ENCODE measurements at places on chromosomes 3 and 15. TPM values are rescaled to one million over a fixed set of nuclear protein-coding genes. Genes with fewer than 3 reads are reported as not detected.

RAB6B gene
- polyA plus RNA-seq = 6.9 TPM

- peak; percentile 87 for DNase-seq
Measured at GRCh38 chr3:184399410-184399809, 19.6 kb downstream of the CHRD start.

SLC38A3 gene
- polyA plus RNA-seq = 3.2 TPM

GOLGA6D gene
- polyA plus RNA-seq = 0.07 TPM

DNA sequence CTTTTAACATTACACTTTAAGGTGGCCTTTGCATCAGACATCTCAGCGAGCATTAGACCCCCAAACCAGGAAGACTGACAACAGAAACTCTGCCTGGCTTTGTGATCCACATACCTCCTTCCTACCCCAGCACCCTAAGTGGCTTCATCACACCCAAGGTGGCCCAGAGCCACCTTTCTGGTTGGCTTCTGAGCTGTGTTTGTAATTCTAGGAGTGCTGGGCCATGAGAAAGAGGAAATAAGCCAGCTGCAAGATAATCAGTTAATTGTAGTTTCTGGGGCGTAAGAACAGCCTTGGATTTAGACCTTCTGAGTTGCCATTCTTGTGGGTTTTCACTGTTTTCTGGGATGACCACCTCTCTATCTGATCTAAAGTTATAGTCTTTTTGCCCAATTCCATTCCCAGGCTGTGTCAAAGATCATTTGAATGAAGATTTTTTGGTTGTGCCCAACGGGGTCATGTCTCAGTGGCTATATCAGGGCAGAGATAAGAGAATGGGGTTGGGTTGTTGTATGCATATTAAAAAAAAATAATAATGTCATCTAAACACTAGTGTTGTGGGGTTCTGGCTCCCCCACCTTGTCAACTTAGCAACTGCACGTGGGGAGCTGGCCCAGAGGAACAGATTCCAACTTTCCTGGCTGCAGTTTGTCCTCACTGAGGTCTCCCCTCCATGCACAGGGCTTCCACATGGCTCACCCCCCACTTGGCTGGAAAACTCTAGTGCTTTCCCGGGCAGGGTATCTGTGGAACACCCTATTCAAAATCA lies 234.8 kb upstream of the WNT5A start:
- DNase-seq = no peak

DNA sequence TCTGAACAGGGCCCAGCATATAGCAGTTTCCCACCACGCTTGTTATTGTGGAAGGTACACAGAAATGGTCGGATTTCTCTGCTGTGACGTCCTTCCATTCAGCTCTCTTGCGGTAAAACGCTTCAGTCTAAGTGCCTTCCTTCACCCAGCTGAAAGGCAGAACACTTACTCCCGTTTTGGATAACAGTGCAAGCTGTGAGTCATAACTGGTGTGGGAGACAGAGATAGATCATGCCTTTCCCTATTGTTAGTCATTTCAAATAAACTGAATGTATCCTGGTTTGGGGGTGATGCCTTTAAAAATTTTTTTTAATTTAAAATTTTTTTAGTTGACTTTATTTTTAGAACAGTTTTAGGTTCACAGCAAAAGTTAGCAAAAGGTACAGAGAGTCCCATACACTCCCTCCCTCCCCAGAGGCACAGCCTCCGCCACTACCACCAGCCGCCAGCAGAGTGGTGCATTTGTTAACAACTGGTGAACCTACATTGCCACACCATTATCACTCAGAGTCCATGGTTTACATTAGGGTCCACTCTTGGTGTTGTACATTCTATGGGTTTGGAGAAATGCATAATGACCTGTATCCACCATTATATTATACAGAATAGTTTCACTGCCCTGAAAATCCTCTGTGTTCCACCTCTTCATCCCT lies 94.9 kb upstream of the NSMCE3 start:
- DNase-seq = peak; percentile 68

GRCh38 chr3:41362638-41363559 lies 163.6 kb downstream of the CTNNB1 start:
- DNase-seq = peak; percentile 6

CRABP1 gene
- 33.5 TPM for polyA plus RNA-seq

DNA sequence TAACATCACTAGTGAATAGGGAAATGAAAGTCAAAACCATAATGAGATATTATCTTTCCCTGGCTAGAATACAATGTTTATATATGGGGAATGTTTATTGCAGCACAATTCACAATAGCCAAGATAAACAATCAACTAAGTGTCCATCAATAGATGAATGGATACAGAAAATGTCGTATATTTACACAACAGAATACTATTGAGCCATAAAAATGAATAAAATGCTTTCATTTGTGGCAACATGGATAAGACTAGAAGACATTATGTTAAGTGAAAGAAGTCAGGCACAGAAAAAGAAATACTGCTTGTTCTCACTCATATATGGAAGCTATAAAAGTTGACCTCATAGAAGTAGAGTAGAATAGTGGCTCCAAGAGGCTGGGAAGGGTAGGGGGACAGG lies 65.2 kb downstream of the SLC9C1 start:
- no peak for DNase-seq

CNTN3 gene
- polyA plus RNA-seq = 8.8 TPM

GOLGA6B gene
- polyA plus RNA-seq = not detected

- no peak for DNase-seq
Measured at GRCh38 chr3:95442766-95443165, 1371.6 kb upstream of the EPHA6 start.

SOX2 gene
- polyA plus RNA-seq = 0.71 TPM

DNA sequence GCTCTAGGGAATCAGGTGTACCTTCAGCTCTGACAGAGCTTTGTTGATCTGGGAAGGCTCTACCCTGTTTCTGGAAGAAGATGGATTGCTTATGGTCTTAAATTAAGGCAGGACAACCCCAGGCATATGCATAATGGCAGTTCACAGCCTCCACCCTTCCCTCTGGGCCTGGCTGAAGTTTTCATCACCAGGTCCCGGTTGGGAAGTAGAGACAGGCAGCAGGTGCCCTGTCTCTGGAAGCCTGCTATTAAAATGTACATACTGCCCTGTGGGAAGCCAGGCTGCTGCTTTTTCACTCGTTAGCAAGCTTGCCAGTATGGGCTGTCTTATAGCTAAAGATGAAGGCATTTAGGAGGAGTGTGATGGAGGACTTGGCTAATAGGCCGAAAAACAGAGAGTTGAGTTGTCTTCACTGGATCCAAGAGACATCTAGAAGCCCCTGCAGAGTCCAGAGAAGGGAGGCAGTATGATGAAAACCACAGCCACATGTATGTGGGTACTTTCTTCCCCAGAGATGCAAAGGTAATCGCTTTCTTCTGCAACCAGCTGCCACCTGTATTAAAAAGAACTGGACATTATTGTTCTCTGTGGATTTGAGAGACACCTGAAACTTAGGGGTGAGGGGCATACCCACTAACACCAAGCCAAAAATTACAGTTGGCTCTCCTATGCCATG lies 34.4 kb downstream of the ABHD2 start:
- DNase-seq = no peak

DNA sequence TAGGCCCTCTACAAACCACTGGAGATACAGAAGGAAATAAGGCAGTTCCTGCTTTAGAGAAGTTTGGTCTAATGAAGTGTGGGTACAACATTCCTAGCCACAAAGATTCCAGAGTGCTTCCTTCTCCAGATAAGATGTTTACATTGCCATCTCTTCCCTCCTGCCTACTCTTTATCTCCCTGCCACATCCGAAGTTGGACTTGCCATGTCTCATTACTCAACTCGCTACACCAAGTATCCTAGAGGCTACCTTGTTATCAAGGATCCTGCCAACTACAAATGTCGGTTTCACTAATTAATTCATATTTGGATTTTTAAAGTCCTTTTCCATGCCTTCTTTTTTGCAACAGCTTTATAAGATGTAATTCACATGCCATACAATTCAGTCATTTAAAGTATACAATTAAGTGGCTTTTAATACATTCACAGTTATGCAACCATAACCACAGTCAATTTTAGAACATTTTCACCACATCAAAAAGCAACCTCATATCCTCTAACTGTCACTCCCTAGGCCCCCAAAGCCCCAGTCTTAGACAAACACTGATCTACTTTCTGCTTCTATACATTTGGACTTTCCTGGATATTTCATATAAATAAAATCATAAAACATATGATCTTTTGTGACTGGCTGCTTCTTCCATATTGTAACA lies 53.7 kb upstream of the CSTA start:
- no peak for DNase-seq

GRCh38 chr15:73598530-73599160 lies 34.5 kb downstream of the NPTN start:
- DNase-seq = peak; percentile 26

ERC2 gene
- polyA plus RNA-seq = 2.1 TPM

MST1 gene
- 8.9 TPM for polyA plus RNA-seq

SHC4 gene
- polyA plus RNA-seq = 1.5 TPM

GRCh38 chr15:61116825-61117224 lies 112.3 kb downstream of the RORA start:
- no peak for DNase-seq

TM4SF1 gene
- polyA plus RNA-seq = 54.8 TPM

CCDC54 gene
- 1.8 TPM for polyA plus RNA-seq

- no peak for DNase-seq
Measured at GRCh38 chr3:6022621-6023020, 835.1 kb downstream of the EDEM1 start.

- peak; percentile 40 for DNase-seq
Measured at GRCh38 chr3:42157540-42158538, 66.7 kb downstream of the TRAK1 start.

GRCh38 chr15:56468401-56468800 lies 3.5 kb upstream of the MNS1 start:
- no peak for DNase-seq

- DNase-seq = no peak
Measured at GRCh38 chr3:12275974-12276650, 12.8 kb upstream of the PPARG start.

DNA sequence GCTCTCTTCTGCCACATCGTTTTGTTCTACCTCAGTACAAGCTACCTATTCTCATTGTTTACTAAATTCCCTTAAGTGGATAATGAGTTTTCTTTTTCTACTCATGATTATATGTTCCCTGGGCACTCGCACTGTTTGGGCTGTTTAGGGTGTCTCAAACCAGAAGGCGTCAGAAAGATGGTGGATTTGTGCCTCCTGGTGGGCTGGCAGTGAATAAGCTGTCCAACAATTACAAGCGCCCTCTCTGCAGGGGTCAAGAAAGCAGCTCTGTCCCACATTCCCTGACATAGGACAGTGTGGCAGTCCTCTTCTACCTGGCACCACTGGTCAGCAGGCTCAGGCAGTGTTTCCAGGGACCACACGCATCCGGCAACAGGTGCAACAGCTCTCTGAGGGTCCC lies 173.4 kb upstream of the PPP2R3A start:
- DNase-seq = no peak

DNA sequence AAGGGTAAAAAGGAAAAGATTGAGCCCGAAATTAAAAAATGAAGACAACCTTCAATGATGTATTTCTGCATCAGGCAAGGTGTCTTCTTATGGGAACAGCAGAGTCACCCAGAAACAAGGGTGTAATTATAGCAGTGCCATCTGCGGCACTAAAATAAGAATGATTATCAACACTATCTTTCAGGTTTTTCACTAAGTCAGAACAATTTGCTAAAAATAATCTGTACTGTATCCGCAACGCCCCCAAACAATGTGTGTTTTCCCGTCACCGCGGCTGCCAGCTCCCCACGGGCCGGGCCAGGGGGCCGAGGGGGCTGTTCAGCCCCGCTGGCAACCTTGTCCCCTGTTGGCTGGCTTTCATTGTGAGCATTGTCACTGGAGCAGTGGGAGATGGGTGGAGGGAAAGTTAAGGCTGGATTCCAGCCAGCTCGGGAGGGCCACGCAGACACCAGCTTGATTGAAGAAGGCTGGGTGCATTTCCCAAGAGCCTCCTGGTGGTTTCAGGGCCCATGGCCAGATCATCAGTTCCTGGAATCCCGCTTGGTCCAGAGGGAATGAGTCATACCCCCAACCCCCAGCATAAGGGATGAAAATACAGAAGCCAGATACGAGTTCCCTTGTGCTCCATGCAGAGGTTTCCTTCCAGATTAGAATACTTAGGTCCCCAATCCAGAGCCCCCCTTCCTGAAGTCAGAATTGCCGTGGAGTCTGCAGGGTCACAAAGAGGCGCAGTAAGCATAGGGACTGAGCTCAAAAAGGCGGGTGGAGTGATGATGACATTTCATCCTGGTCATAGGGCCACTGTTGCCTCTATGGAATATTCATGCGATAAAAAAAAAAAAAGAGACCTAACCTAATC lies 90.2 kb upstream of the KLF13 start:
- peak; percentile 55 for DNase-seq

WNT7A gene
- polyA plus RNA-seq = not detected

- no peak for DNase-seq
Measured at GRCh38 chr15:42804739-42805138, 67.8 kb upstream of the CDAN1 start.

- DNase-seq = no peak
Measured at GRCh38 chr3:170307671-170308405, 49.7 kb upstream of the SKIL start.

LYZL4 gene
- polyA plus RNA-seq = not detected

DNA sequence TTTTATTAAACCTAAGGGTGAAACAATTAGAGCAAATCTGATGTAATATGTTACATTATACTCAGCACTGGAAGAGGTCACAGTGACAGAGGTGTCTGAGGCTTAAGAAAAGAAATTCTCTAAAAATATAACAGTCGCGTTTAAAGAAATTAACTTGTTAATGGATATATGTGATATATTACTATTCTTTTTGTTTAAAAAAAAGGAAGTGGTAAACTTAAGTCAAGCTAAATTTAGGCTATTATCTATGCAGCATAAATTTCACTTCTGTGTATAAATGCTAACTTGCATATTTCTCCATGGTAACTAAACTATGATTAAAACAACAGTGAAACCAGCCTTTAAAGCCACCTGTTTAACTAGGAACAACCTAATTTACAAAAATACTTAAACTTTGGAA lies 191.3 kb downstream of the FOXP1 start:
- DNase-seq = no peak

GRCh38 chr15:67900621-67901147 lies 60.8 kb upstream of the RNU6-1 start:
- DNase-seq = no peak

GRCh38 chr15:78156653-78157052 lies 7.5 kb downstream of the IDH3A start:
- DNase-seq = no peak

DNA sequence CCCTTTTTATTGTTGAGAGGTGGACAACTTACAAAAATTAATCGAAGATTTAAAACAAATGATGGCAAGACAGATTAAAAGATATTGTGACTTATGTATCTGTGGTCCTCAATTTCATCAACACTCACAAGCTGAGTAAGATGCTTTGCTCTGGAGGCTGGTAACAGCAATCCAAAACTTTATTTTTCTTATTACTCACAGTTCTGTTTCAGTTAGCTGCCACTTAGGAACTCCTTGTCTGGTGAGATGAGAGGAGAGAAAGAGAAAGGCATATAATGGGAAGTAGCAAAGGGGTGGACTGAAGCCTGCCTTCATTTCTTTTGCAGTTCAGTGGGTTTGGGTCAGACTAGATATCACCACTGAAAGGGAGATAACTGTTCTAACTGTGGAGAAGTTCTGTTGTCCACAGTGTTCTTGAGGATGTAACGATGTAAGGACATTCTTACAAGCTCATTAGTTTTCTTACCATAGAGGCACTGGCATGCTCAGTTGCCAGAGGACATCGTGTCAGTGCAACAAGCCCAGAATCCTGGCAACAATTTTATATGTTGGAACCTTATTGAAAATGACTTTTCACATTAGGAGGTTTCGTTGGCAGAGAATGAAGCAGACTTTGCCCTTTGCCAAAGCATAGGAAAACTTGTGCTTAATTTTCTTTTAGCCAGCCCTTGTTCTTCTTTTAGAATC lies 93.6 kb downstream of the PLCL2 start:
- DNase-seq = no peak

Measured in muscle of back (tissue), 13 donors.